ENCODE measurements at places on chromosomes 1 and 21.

DNA sequence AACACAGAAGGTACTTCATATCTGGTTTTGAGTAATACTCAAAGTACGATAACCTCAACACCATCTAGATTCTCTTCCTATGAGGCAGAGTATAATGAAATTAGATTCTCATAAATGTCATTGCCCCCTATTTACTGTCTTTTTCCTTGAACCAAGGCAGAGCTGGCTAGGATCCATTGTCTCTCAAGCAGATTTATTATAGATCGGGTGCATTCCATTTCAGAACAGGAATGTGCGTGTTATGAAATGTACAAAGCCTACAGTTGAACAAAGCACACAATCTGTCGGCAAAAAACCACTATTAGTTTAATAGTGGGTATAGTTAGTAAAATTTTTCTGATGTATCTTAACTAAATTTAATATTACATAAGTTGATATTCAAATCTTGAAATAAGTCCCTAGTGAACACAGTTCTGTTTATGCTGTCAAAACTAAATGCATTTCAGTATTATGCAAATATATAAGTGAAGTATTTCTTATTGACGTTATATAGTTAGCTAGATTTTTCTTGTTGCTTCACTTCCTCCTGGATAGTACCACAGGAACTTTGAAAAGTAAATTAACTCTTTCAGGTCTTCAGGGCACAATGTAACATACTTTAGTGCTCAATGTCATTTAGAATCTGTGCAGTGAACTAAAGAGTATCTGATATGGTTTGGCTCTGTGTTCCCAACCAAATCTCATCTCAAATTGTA, 92.1 kb downstream of the DDAH1 start:
- DNase-seq, result peak; percentile 67

GRCh38 chr1:230568008-230568407, 74.3 kb upstream of the COG2 start:
- DNase-seq, result peak; percentile 11

- DNase-seq, result no peak
These were observed 10.4 kb downstream of the KDM4A start for GRCh38 chr1:43660355-43660754.

- no peak for DNase-seq
These were observed 510.3 kb downstream of the NPHP4 start for GRCh38 chr1:5481889-5482288.

DNA sequence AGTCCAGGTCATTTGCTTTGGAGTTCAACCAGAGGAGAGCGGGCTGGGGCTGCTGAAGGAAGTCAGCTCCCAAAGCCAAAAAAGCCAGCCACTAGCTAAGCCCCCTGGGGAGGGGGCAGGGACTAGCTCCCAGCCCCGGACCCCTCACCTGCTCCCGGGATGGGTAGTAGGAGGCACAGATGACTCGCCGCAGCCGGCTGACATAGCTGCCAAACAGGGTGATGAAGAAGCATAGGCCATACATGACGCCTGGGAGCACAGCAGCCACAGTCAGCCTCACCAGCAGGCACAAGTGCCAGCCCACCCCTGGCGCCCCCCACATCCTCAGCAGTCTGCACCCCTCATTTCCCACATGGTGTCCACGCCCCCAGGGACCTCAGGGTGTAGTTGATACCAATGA, 7.4 kb downstream of the DCST2 start:
- DNase-seq, result no peak

DNA sequence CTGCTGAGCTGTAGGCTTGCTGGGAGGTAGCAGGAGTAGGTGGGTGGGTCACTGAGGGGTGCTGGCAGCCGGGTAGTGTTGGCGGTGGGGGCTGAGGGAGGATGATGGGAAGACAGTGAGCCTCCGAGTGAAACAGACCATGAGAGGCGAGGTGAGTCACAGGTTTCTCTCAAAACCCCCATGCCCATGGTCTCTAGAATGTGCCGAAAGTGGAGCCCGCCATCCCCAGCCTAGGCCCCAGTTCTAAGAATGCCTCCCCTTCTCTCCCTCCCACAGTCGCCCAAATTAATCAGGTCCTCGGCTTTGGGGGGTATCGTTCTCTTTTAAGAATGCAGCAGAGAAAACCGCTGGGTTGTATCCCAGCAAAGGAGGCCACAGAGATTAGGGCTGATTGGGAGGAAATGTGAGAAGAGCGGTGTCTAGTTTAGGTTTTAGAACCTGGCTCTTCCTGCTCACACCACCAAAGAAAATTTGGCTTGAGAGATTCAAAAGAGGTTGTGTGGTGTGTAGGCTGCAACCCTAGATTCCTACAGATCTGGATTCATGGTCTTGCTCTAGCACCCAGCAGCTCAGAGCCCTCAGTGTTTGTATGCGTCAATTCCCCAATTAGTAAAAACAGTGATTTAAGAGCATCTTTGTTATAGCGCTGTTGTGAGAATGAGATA, 27.7 kb upstream of the IL19 start:
- DNase-seq, result no peak

DNA sequence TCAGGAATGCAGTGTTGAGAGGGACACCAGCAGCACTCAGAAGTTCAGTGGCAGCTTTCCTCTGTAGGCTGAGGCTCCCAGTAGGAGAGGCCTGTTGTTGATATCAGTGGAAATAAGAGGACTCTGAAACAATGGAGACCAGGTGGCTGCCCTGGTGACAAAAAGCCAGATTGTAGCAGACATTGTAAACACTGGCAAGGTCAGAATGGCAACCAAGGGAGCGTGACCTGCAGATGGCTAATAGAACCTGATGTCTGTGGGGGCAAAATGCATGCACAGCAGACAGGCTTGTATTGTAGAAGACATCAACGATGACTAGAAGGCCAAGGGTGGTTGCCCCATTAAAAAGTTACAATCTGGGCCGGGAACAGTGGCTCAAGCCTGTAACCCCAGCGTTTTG, 53.1 kb upstream of the GPR37L1 start:
- DNase-seq, result no peak

- DNase-seq, result no peak
These were observed 105.6 kb downstream of the MIS18A start for GRCh38 chr21:32173121-32173724.

- DNase-seq, result no peak
These were observed 78.6 kb downstream of the COLGALT2 start for GRCh38 chr1:183958958-183959357.

DNA sequence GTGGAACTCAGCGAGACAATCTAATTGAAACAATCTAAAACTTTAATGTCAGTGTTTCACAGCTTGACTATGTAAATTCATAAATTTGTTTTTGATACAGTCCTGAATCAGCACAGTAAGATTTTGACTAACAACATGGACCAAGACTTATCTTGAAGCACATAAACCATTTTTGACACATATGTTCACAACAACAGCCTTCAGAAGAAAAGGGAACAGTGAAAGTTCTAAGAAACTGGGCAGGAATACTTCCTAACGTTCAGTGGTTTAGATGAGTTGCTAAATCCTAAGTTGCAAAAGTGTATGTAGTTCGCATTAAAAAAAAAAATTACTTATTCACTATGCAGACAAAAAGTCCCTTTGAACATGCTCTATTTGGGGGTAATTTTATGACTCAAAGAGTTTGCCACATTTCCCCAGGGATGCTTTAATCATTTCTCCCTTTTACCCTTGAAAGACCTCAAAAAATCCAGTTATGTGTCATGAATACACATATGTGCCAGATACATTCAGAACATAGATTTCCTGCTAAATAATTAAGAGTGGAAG, 120.2 kb downstream of the MRPL39 start:
- DNase-seq, result no peak

- DNase-seq, result no peak
These were observed 5.2 kb downstream of the LRRC7 start for GRCh38 chr1:69572921-69573320.

DNA sequence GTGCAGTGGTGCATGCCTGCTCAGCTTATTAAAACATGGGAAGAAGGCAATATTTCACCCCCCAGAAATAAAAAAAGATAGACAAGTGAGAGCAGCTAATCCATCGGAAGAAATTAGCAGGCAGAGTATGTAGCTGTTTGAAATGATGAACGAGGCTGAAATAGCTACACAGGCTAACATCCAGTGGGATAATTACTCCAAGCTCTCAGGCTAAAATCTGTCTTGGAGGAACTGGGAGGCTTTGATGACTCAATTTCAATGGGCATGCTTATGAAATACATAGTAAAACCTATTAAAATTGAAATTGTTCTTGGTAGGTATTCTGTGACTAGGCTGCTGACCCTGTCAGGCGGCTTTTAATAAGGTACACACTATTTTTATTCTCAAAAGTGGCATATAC, 84.1 kb upstream of the RRP15 start:
- no peak for DNase-seq

DNA sequence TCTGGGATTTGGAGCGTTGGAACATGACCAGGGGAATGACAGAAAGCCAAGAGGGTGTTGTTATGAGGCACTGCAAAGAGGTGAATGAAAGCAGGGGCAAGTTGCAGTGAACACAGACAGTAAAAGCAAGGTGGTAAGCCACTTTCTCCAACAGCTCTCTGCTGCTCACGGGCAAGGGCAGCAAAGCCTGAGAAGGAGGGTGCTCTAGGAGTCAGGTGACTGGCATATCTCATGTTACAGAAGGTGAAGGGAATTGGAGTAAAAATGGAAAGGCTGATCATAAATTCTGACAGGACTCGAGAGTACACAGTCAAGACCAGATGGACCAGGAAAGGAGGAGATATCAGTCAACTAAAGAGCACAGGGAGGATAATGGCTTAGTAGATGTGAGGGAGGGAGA, 14.5 kb downstream of the VAV3 start:
- no peak for DNase-seq

GRCh38 chr1:151578941-151579340, 32.9 kb upstream of the SNX27 start:
- no peak for DNase-seq

- DNase-seq, result no peak
These were observed 39.7 kb upstream of the EXO1 start for GRCh38 chr1:241808265-241808664.

- DNase-seq, result peak; percentile 51
These were observed 9.0 kb downstream of the FAM20B start for GRCh38 chr1:179034720-179035119.

GRCh38 chr1:38865112-38865715, 5.6 kb upstream of the RRAGC start:
- DNase-seq, result no peak

GRCh38 chr1:247324923-247325322, 6.7 kb downstream of the ZNF496 start:
- no peak for DNase-seq

DNA sequence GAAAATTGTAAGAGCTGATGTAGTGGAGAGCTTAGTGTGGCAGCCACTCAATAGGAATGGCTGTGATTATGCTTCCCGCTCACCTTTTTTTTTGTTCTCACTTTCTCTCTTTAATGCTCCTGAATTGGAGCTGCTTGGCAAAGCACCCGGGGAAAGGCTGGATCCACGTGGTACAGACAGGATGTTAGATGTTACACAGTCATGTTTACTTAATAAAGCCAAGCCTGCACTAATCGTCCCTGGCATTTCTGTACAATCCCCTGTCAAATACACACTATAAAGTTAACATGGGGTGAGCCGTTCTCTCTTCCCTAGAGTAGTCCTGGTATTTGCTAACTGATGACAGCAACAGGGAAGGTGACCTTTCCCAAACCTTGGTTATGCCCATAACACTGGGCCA, 187.8 kb downstream of the ZSCAN20 start:
- DNase-seq, result no peak

- no peak for DNase-seq
These were observed 13.8 kb downstream of the ALG14 start for GRCh38 chr1:95058974-95059373.

Measured in fibroblast of pulmonary artery (primary cell).